Cardiac fibroblast (primary cell): ENCODE measurements at places on chromosomes 2 and 18.

GRCh38 chr18:54906331-54907185 is 52.7 kb downstream of the CCDC68 start:
- DNase-seq = no peak

DNA sequence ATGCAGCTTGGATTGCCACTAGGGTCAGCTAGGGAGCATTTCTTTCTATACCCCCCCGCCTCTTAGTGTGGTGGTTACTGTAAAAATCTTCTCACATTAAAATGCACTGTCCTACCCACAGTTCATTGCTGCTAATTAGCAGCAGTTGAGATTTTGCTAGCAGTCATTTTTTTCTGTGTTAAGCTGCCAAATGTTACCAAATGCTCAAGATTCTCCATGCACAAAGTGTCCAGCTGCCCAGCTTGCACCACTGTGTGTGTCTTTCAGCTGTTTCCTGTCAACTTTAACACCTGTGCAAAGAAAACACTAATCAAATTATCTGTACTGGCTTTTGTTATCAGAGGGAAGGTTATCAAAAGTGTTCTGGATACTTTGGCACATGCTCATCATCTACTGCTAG is 679.3 kb downstream of the NR4A2 start:
- DNase-seq = no peak

GRCh38 chr2:224039770-224040440 is 819 bp upstream of the SERPINE2 start:
- no peak for DNase-seq

GRCh38 chr2:39024833-39025232 is 96.0 kb downstream of the SOS1 start:
- no peak for DNase-seq

GRCh38 chr2:88737385-88737784 is 45.9 kb downstream of the RPIA start:
- DNase-seq = peak; percentile 87

DNA sequence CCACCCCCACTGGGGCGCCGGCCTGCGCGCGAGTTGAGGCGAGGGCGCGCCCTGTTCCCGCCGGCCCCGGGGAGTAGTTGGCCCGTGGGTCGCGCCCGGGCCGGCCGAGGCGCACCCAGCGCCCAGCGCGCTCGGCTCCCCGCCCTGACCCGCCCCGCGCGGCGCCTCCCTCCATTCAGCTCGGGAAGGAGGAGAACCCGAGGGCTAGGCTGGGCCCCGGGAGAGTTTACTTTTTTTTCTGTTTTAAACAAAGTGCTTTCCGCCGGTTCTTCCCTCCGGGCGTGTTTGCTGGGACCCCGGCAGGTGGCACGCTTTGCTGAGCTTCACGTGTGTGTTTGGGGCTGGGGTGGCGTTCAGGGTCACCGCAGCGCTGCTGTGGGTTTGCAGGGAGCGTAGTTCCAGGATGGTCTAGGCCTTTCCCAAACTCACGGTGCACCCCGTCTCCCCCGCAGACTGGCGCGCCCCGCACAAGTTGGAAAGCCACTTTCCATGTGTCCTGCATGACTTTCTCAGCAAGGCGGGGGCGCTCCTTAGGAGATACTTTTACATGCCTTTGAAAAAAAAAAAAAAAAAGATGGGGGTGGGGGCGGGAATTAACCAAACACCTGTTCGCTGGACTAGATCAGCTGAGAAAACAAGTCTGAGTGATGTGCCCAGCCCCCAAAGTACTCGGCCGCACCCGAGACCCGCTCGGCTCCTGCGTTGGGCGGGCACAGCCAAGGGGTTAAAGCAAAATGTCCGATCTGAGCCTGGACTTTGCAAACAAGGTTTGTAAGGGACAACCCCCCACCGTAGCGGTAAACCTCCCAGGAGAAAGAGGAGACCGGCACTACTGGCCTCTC is 825 bp downstream of the ITGA6 start:
- DNase-seq = peak; percentile 8

DNA sequence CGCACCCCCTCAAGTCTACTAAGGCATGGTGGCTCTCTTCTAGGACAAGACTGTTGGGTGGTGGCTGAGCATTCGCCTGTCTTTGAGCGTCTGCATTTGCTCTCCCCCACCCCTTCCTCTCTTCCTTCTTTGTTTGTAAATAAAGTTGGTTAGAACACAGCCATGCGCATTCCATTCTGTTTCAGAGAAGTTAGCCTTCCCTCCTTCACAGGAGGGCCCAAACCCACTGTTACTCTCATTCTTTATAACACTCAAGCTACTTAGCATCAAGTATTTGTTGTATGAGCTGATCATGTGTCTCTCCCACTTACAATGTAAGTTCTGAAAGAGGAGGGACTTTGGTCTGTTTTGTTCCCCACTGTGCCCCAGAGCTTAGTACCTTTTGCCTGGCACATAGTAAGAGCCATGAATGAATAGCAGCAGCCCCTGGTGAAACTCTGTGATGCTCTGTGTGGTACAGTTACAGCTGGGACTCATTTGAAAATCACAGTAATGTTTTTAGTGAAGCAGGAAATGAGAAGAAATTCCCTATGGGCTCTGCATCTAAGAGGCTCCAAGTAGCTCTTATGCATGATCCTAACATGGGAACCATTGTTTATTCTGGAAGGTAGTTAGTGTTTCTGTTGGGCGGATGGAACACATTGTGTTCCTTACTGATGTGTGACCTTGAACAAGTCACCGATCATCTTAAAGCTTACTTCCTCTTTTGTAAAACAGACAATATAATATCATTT is 7.7 kb downstream of the MGAT5 start:
- DNase-seq = peak; percentile 64

DNA sequence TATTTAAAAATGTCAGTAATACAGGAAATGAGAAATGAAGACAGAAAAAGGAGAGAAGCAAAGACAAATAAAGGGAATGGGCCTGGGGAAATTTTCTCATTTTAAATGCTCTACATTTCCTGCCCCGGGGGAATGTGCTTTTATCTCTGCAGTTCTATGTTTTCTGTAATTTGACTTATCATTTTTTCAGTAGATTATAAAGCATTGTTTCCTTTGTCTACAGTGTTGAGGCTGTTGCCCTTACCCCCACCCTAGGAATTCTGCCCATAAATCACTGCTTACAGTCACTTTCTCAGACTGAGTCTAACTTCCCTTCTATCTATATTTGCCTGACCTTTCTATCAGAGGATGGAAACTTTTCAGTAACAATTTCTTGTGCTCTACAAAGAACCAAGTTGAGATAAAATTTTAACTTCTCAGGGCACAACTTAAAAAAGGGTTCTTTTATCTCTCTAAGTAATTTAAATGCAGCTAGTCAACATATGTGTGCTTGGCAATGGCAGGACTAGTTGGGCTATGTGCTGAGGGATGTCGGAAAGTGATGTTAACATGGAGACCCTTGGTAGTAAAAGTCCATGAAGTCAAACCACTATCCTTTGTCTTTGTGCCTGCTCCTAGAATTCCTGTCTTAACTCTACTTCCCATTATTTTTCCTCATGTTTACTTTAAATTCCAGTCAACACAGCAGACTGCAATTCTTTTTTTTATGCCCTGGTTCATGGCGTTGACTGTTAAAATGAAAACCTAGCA is 146.5 kb upstream of the MMADHC start:
- peak; percentile 86 for DNase-seq

DNA sequence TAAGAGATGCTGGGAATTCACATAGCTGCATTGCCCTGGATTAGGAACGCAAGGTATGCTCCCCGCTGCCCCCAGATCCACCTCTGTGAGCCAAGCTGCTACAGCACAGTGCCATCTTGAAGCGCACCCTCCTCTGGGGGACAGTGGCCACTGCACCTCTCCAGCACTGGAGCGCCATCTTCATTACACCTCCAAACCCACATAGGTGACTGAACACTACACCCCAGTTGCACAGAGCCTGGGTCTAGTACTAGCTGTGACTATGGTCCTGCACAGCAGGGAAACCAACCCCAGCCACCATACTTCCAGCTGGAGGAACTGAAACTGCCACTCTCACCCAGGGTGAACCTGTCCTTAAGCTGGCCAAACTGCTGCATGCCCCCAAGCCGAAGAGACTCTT is 84.6 kb downstream of the TMEM237 start:
- DNase-seq = no peak

- no peak for DNase-seq
These were observed 1.6 kb upstream of the PUM2 start for GRCh38 chr2:20352230-20352578.

DNA sequence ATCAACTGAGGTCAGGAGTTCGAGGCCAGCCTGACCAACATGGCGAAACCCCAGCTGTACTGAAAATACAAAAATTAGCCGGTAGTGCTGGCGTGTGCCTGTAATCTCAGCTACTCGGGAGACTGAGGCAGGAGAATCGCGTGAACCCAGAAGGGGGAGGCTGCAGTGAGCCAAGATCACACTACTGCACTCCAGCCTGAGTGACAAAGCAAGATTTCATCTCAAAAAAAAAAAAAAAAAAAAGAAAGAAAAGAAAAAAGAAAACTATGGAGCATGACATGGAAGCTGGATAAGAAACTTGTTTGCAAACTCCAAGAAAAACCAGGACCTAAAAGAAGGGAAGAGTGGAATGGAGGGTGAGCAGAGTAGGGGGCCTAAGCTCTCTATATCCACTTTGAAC is 1.9 kb upstream of the CHMP1B start:
- no peak for DNase-seq

DNA sequence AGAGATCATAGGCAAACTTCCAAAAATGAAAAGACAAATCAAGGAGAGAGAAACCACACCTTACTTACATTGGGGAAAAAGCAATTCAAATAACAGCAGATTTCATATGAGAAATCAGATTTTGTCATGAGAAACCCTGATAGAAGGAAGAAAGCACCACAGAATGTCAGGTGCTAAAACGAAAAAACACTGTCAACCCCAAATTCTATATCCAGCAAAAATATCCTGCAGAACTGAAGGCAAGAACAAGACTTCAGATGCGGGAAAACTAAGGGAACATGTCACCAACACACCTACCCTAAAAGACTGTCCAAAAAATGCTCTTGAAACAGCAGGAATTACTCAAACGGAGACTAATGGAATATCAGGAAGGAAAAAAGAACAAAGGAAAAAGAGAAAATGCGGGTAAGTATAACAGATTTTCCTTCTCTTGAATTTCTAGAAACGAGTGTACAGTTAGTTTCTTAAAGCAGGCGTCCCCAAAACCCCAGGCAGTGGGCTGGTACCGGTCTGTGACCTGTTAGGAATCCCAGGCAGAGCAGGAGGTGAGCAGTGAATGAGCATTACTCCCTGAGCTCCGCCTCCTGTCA is 7.3 kb upstream of the ID2 start:
- DNase-seq = no peak

- no peak for DNase-seq
These were observed 8.4 kb downstream of the FBXO36 start for GRCh38 chr2:229930656-229931055.

GRCh38 chr2:239223310-239224198 is 177.3 kb downstream of the HDAC4 start:
- DNase-seq = peak; percentile 28

- DNase-seq = no peak
These were observed 216.0 kb upstream of the HAAO start for GRCh38 chr2:43008388-43008787.

GRCh38 chr2:101380376-101380775 is 6.9 kb downstream of the CREG2 start:
- peak; percentile 94 for DNase-seq

DNA sequence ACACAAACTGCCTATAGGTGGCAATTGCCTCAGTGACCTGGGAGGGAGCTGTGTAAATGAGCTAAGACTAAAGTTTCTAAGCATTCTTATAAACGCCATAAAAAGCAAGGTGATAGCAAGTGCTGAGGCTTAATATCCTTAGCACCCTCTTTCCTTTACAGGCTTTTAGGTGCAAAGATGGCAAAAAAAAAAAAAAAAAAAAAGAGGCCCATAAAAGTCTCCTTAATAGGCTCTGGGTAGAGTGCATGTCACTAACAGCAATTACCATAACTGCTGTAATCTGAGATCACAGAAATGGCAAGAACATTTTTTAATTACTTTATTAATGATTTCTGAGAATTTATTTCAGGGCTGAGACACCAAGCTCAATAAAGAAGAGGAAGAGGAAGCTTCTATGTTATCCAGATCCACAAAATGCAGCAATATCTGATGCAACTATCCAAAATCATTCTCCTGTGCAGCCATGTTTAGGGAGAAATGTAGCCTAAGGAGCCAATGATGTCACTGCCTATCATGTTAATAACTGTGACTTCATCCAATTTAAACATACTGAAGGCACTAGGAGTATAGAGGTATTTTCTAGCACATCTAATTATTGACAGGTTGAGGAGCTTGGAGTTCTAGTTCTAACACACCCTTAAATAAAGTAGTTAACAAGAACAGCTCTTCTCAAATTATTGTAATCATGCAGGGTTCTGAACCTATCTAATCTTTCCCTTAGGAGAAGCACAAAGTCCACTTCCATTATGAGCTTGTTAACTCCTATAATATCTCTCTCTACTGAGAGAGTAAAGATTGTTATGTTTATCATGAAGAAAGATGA is 804.3 kb upstream of the ACVR2A start:
- DNase-seq = no peak

- no peak for DNase-seq
These were observed 49.0 kb downstream of the VSNL1 start for GRCh38 chr2:17589406-17590035.

DNA sequence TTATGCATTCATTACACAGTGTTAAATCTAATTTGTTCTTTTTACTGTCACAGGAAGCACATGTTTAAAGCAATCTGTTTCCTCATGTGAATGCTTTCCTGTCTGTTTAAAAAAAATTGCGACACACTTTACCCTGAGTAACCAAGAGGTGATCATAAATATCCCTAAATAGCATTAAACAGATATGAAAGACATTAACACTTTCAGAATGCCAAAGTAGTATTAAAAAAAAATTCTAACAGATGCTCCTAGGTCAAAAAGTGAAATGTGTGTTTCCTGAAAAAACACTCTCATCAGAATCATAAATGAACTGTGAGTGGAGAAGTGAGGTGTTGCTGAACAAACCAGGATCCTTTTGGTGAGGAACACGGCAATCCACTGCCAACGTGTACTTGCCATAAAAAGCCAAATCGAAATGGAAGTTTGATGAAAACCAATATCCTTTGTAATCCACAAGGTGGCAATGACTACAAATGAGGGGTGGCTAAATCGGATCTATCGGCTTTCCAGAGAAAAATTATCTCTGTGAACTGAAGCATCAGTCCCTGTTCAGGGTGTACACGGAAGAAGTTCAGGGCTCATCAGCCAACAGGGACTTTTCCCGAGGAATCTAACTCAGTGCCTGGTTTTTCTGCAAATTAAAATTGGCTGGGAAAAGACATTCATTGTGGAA is 248.9 kb downstream of the TCF4 start:
- DNase-seq = peak; percentile 39

GRCh38 chr2:86446060-86446459 is 4.9 kb downstream of the KDM3A start:
- DNase-seq = peak; percentile 40

- DNase-seq = peak; percentile 44
These were observed 1.2 kb downstream of the MAT2A start for GRCh38 chr2:85540133-85540648.
